HFF-Myc (cell line): ENCODE measurements at places on chromosomes 1 and 21.

- no peak for DNase-seq
These were observed 939 bp upstream of the MFAP2 start for GRCh38 chr1:16981269-16981849.

DNA sequence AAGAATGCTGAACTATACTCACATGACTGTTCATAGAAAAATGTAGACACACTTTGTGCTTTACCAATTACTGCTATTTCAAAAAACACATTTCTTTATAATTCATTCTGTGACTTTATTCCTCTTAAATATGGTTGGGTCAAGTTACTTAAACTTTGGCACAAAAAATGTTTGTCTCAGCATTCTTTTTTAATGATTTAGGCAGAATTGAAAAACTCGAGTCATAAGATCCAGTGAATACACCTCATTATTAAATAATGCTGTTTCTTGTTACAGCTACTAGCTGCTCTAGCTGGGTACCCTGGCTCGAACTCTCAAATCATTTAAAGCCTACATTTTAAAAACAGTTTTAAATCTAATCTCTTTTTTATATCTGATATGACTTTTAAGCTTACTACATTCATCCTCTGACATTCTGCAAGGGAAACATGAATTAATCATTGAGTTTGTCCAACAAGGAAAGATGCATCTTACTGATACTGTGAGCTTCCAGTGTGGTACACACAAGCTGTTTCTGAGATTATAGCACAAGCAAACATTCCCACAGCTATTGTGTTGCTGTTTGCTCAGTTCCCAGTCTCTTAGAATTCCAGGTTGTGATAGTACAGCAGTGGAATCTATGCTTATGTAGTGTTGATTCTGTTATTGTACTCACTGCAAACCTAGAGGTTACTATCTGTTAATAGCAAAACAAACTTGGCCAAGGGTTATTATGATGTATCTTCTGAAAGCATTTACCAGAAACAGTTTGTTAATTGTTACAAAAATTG, 746.5 kb downstream of the USP25 start:
- DNase-seq: no peak

GRCh38 chr1:103372866-103373265, 152.6 kb upstream of the RNPC3 start:
- DNase-seq: no peak

- no peak for DNase-seq
These were observed 6.7 kb upstream of the PTPN14 start for GRCh38 chr1:214557952-214558735.

- no peak for DNase-seq
These were observed 3.6 kb downstream of the ABCA4 start for GRCh38 chr1:94117259-94117851.
